Astrocyte (in vitro differentiated cells and primary cell): ENCODE measurements at places on chromosomes 4 and X.

DNA sequence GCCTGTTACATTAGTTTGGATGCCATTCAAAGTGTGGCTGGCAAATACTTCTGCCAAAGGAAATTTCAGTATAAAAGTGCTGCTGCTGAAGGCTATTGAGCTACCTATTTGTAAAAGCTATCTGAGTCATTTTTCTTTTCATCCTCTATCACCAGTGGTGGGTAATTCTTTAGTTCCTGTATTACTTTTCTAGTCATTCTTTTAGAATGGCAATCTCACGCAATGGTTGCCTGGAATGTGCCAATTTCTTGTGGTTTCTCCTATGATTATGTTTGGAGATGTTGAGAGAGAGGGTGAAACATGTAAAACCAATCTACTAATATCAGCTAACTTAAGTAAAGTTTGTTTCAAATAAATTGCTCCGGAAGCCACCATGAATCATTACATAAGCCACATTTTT is 685.0 kb downstream of the RAPGEF2 start:
- peak overlapping the region; percentile 36 for H3K27ac ChIP-seq
- no peaks in the 10 kb centered on the region for H3K27me3 ChIP-seq
- no peaks in the 10 kb centered on the region for H3K36me3 ChIP-seq
- peak; percentile 80 for DNase-seq

- H3K27me3 ChIP-seq = peaks cover 4% of the 10 kb centered on the region
- H3K36me3 ChIP-seq = no peaks in the 10 kb centered on the region
- peak; percentile 97 for DNase-seq
- H3K4me1 ChIP-seq = peaks cover 28% of the 10 kb centered on the region
Measured at GRCh38 chr4:73917081-73917501, 47.9 kb downstream of the CXCL1 start.

DNA sequence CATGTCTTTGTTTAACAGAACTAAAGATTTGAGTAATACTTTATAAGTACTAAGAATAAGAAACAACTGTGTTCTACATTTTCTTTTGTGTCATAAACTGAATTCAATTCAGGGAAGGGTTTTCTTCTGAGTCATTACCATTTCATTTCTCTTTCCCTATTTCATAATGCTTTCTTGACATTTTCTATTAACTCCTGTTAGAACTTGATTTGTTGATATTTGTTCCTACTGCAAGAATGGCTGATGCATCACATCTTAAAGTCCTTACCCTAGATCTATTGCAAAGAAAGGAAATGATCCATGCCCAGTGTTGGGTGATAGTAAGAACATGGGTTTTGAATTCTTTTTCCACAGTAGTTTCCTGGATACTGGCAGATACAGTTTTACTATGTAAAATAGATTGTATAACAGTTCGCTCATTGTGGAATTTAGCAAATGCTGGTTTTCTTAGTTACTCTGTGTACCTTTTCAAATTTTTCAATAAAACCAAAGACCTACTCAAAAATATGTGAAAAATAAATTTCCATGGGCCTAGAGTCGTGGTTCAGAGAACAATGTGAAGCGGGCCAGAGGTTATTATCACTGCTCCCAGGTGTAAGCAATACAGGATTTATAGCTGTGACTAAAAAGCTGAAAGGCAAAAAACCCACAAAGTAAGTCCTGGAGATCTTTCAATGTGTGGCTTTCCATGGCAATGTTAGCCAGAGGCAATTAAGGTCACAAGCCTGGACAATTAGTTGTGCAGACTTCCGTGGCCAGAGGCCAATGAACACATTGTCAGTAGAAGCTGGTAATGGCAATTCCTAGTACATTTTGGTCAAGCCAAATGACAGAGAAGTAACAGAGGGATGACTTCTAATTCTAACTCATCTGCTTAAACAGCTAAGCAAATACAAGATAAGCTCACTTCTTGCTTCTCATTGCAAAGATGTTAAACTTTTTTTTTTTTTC is 127.3 kb upstream of the FAT4 start:
- peaks cover 4% of the 10 kb centered on the region for H3K4me1 ChIP-seq
- no peak overlapping the region for H3K4me3 ChIP-seq
- no peak overlapping the region for H3K27ac ChIP-seq
- peak; percentile 80 for DNase-seq

DNA sequence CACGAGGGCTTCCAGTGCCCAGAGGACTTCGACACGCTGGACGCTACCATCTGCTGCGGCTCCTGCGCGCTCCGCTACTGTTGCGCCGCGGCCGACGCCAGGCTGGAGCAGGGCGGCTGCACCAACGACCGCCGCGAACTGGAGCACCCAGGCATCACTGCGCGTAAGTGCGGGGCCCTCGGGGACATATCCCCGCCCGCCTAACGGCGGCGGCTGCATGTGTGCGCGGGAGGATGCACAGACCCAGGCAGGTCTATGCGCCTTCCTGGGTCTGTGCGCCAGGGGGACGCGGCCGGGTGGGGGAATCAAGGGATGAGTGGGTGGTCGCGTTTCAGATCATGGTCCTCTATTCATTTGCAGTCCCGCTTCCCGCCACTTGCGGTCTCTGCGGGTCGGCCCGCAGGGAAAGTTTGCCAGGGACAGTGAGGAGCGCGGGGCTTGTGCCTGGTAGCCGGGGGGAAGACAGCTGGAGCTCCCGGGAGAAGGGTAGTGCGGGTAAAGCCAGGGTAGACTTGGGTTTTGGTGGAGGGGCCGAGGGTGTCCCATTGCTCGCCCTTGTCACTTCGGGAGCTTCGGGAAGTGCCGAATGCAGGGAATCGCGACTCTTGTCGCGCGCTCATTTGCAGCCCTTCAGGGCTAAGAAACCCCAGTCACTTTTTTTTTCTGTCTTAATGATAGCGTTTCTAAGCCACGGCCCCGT is 1.0 kb downstream of the SHISA3 start:
- no peak overlapping the region for H3K27ac ChIP-seq
- peaks cover 18% of the 10 kb centered on the region for H3K4me1 ChIP-seq
- peak; percentile 17 for DNase-seq
- no peaks in the 10 kb centered on the region for H3K36me3 ChIP-seq

DNA sequence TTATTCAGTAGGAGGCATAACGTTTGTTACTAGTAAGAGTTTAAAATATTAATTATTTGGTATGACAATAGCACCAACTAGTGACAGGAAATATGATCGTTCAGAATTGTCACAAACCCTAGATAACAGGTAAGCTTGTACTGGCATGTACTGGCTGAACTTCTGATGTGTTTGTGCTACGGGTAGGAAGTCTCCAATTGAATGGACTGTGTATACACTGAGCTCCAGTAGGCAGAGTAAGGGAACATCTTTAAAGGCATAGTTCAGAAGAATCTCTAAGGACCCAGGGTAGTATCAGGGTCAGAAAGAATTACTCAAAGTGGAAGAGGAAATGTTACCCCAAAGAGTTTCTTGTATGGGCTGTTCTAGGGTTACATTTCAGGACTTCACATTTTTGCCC is 230.4 kb downstream of the EDA2R start:
- no peak overlapping the region for H3K4me3 ChIP-seq
- H3K4me1 ChIP-seq = no peaks in the 10 kb centered on the region
- H3K27ac ChIP-seq = no peak overlapping the region

DNA sequence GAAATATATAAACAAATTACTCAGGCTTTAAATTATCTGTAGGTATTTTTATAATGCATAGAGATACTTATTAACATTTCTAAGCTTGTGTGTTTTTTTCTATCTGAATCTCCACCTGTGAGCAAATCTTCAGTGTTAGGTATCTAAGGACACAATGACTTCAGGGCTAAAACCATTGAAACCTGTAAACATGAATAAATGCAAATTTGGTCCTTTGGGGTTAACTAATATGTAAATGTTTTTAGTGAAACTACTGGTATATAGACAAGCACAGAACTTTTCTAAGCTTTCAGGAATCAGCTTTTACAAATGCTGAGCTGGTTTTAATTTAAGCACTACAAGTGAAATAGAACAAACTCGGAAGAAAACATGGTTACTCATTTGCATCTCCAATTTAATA is 147.9 kb downstream of the FBXO8 start:
- no peaks in the 10 kb centered on the region for H3K4me1 ChIP-seq
- no peaks in the 10 kb centered on the region for H3K36me3 ChIP-seq
- H3K4me3 ChIP-seq = peak overlapping the region; percentile 10
- no peaks in the 10 kb centered on the region for H3K27me3 ChIP-seq

DNA sequence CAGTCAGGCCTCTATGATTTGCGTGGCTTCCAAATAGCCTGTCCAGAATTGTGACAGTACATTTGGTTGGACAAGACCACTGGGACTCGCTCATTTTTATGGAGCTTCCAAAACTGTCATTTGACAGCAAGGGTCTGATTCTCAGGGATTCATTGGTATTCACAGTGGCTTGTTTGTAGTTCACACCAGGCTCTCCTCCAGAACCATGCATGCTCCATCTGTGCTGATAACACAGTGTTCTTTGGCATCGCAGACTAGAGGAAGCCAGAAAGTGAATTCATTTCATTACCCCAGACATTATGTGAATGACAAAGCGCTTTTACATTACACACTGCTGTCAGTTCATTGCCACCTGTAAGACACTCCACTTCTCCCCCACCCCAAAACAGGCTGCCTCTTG is 208.3 kb downstream of the ARHGAP10 start:
- H3K27me3 ChIP-seq = no peaks in the 10 kb centered on the region
- no peak for DNase-seq
- no peak overlapping the region for H3K4me3 ChIP-seq
- peaks cover 4% of the 10 kb centered on the region for H3K4me1 ChIP-seq
- no peak overlapping the region for H3K27ac ChIP-seq

DNA sequence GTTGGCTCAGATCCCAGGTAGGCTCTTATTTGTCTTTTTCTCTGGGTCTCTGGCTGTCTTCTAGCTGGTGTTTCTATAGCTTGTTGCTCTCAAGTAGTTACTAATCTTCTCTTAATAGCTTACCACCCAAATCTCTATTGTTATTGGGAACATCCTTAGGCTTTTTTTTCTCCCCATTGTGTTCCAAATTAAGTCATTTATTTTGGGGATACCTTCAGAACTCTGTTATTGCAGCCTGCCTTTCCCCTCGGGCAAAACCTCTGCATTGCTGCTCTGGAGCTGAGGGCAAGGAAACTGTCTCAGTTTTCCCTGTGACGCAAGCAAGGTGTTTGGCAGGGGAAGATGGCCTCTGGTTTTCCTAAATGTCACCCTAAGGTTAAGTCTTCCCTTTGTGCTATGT is 338.1 kb upstream of the ZCCHC13 start:
- H3K27me3 ChIP-seq = no peaks in the 10 kb centered on the region
- H3K27ac ChIP-seq = no peak overlapping the region
- H3K36me3 ChIP-seq = no peaks in the 10 kb centered on the region
- no peak for DNase-seq

DNA sequence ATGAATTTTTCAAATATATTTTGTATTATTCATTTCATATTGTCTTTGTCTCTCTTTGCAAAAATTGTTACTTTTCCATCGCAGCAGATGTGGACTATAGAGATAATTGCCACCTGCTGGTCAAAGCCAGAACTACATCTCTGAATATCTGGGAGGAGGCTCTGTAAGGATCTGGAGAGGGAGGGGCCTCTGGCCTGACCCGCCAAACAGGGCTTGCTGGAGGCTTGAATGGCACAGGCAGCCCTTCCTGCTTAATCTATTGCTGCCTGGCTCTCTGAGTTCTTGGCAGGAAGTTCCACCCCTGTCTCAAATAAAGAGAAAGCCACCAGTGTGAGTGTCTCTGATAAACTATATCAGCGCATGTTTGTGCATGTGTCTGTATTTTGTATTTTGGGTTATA is 132.4 kb downstream of the ZMAT1 start:
- no peak overlapping the region for H3K27ac ChIP-seq
- no peaks in the 10 kb centered on the region for H3K36me3 ChIP-seq
- no peaks in the 10 kb centered on the region for H3K4me1 ChIP-seq
- no peaks in the 10 kb centered on the region for H3K27me3 ChIP-seq
- DNase-seq = peak; percentile 62

GRCh38 chr4:16196482-16197393 is 29.5 kb downstream of the TAPT1 start:
- H3K4me3 ChIP-seq = peak overlapping the region; percentile 38
- peak overlapping the region; percentile 27 for H3K27ac ChIP-seq
- H3K4me1 ChIP-seq = peaks cover 9% of the 10 kb centered on the region
- DNase-seq = peak; percentile 76
- H3K27me3 ChIP-seq = no peaks in the 10 kb centered on the region

DNA sequence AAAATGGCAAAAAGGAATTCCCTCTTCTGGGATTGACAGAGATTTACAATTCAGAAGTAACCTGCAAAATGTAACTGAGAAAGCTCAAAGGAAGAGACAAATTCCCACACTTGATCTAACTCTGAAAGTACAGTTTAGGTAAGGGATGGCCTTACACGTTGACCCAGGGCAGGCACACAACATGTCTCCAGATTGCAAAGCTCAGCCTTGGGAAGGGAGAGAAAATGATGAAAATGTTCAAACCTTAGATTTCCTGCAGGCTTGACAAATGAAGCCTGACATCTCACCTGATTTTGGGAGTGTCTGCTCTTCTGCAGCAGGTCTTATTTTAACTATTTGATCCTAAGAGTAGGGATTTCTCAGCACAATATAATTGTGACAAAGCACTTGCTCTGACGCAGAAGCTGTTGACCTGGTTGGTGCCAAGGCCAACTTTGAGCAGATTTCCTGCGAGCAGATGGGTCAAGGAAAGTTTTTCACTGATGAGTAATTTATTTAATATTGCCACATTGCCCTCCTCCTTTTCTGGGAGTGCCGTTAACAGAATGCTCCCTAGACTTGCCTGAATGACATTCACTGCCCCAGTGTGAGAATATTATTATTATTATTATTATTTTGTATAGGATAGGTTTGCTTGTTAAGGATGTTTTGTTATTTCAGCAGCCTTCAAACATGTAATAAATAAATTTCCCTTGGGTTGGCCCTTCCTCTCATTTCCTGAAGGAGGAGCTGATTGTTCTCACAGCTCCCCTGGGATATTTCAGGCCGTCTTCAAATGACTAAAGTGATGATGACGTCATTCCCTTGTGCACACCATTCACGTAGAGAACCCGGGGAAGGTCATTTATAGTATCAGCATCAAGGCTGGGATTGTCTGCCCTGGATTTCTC is 157.1 kb downstream of the VEGFC start:
- DNase-seq = peak; percentile 80
- H3K27ac ChIP-seq = peak overlapping the region; percentile 47
- peaks cover 6% of the 10 kb centered on the region for H3K4me1 ChIP-seq
- no peak overlapping the region for H3K4me3 ChIP-seq
- no peaks in the 10 kb centered on the region for H3K27me3 ChIP-seq
- H3K36me3 ChIP-seq = no peaks in the 10 kb centered on the region

DNA sequence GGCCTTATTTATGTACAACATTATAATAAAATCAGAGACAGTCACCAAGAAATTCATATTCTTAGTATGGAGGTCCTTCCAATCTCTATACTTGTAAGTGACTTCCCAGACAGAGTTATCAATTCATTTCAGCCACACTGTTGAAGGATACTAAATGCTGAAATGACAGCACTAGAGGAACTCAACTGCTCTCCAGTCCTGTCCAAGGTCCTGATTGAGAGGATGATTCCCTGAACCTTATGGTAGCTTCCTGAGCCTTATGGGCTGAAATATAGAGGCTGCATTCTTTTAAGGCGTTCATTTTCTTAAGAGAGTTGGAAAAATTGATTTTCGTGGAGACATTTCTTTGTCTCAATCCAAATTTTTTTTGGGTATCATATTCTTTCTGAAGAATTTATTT is 205.9 kb downstream of the TLL1 start:
- no peak for DNase-seq
- H3K27ac ChIP-seq = no peak overlapping the region
- H3K4me3 ChIP-seq = no peak overlapping the region
- H3K36me3 ChIP-seq = no peaks in the 10 kb centered on the region
- H3K27me3 ChIP-seq = no peaks in the 10 kb centered on the region

GRCh38 chrX:9789555-9789954 is 3.3 kb downstream of the SHROOM2 start:
- H3K27me3 ChIP-seq = peaks cover 16% of the 10 kb centered on the region
- no peak overlapping the region for H3K4me3 ChIP-seq
- H3K4me1 ChIP-seq = no peaks in the 10 kb centered on the region
- no peak for DNase-seq
- H3K36me3 ChIP-seq = no peaks in the 10 kb centered on the region
